ENCODE measurements at places on chromosomes 7 and 10.

DNA sequence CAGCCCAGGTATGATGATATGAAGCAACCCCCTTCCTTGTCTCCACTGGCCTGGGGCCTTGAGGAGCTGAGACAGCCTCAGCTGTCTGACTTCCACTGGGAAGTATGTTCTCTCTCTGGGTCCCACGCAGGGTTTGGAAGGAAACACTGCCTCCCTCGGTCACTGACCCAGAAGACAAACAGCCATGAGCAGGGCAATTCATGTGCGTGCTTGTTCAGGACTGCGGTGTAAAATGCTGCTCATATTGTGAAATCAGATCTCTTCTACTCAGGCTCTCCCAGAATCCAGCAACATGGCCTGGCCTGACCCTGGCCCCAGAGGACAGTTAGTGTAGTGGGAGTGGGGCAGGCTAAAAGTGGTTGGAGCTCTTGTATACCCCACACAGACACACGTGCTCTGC lies 2.8 kb downstream of the CLCN1 start:
- DNase-seq, result no peak

DNA sequence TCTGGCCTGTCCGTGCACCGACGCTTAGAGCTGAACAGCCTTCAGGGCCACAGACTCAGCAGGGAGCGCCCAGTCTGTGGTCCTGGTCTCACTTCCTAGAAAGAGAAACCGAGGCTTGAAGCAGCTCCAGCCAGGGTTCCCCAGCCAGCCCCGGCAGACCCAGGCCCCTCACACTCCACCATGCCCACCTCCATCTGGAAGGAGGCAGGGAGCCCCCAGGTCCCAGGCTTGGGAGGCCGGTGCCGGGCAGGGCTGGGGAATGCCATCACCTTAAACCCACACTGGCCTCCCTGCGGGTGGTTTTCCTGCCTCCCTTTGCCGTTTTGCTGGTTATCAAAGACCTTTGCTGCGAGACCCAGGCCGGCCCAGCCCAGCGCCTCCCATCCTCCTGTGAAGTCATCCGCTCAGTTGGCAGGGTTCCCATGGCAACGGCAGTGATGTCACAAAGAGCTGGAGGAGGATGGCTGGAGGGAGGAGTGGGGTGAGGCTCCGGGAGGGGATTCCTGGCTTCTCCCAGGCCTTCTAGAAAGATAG lies 24.0 kb downstream of the ELFN1 start:
- peak; percentile 62 for DNase-seq

GRCh38 chr7:138137423-138138171 lies 61.3 kb downstream of the AKR1D1 start:
- no peak for DNase-seq

DNA sequence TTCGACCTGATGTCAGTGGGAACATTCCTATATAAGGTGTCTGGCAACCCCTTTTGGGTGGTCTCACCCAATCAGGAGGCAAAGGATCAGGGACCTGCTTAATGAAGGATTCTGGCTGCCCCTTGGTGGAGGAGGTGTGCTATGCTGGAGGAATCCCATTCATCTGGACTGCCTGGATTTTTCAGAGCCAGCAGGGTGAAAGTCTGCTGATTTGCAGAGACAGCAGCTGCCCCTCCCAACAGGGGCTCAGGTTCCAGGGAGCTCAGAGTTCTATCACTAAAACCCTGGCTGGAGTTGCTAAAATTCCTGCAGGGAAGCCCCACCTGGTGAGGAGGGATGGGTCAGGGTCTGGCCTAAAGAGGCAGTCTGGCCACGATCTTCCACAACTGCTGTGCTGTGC lies 398.5 kb upstream of the CNTNAP2 start:
- no peak for DNase-seq

DNA sequence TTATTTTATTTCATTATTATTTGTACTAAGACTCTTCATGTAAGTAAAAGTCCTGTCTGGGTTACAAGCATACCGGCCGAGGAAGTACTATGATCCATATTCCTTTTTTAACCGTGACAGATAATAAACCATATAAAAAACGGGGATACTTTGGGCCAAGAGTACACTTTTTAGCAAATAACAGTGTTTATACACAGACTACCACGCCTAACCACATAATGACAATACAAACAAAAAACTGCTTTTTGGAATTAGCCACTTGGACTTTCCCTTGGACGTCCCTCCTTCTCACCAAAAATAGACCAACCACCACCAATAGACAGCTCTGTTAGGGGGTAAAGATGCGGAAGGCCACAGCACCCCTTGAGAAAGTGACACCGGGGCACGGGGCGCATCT lies 800 bp downstream of the MINDY3 start:
- no peak for DNase-seq

All from neural crest cell (in vitro differentiated cells).